ENCODE measurements at places on chromosomes 7 and 10.

DNA sequence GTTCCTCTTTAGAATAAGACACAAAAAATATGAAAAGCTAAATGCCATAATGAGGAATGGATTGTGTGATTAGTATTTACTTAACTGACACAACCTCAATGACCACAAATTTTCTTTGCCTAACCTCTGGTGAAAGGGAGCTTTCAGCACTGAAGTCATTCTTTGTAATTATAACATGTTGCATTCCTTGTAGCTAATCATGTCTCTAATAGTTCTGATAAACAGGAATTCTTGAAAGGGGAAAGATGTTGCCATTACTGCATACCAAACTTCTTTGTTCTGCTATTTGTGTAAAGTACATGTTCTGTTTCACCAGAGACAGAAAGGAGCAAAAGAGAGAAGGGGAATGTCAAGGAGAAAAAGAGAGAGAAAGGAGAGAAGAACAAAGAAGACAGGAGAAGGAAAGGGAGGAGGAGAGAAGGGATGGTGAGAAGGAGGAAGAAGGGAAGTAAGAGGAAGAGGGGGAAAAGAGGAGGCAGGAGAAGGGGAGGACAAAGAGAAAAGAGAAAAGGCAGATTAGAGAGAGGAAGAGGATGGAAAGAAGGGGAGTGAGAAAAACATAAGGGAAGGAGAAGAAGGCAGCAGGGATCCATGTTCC lies 120.9 kb downstream of the SEMA3D start:
- no peak for DNase-seq

- no peak for DNase-seq
Measured at GRCh38 chr7:25889765-25890164, 262.2 kb upstream of the NFE2L3 start.

DNA sequence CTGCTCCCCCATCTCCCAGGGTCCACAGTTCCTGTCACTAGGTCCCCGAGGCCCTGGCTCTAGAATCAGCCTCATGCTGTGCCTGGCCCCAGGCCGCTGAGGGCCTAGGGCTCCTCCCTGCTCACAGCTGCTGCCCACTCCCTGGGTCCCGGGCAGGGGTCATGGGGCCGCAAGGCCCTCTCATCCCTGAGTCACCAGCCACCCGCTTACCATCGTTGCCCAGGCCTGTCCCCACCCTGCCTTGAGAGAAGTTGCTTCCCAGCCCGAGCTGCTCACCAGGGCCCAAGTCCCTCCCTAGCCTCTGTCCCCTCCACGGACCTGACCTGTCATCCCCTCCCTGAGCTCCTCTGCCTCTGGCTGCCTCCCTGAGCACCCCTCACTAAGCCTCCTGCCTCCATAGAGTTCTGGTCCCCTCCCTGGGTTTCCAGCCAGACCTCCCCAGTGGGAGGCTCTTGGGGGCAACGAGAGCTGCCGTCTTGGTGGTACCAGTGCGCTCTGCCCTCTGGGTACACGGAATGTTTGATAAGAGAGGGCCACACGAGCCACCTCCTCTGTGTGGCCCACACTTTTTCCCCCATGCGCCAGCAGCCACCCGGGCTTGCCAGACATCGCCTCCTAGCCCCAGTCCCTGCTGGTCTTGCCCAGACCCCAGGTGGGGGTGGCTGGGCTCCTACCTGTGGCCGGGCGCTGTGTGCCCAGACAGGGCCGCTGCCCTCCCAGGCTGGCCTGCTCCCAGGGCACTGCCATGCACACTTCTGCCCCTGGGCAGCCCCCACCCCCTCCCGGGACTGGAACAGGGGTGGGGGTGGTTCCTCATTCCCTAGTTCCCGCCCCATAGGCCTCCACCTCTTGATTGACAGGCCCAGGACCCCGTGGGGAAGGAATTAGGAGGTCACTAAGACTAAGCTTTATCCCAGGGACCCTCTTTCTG lies 21.3 kb downstream of the MLXIPL start:
- DNase-seq: no peak

GRCh38 chr7:116212869-116213268 lies 2.5 kb downstream of the TES start:
- no peak for DNase-seq

- DNase-seq: peak; percentile 36
Measured at GRCh38 chr10:132163278-132163765, 23.4 kb upstream of the DPYSL4 start.

- DNase-seq: no peak
Measured at GRCh38 chr7:24963218-24963617, 16.8 kb downstream of the OSBPL3 start.

- DNase-seq: no peak
Measured at GRCh38 chr10:50561266-50561665, 62.5 kb downstream of the SGMS1 start.

DNA sequence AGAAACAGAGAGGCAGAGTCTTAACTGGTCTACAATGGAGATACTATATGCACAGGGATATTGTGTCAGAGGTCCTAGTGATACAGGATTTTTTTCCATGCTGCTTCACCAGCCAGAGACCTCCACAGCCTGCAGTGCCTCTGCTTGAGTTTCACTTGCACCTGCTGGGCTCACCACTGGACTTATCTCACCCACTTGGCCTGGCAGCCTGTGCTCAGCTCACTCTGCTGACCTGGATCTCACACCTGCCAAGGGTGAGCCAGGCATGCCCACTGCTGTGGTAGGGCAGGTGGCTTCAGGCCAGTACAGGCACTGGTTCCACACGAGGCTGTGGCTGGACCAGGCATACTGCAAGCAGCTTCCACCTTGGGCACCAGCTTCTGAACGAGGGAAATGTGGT lies 36.6 kb downstream of the PNLIPRP3 start:
- no peak for DNase-seq

GRCh38 chr10:114405011-114405350 lies 679 bp upstream of the AFAP1L2 start:
- no peak for DNase-seq

DNA sequence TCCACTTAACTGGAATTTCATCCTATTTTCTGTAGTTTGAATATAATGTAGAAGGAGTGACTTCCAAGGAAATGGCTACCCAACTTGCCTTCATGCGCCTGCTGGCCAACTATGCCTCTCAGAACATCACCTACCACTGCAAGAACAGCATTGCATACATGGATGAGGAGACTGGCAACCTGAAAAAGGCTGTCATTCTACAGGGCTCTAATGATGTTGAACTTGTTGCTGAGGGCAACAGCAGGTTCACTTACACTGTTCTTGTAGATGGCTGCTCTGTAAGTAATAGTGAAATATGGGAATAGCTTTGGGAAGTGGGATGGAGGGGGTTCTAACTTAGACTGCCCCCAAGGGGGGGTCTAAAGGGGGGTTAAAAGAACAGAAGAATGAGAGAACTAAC lies 34.5 kb downstream of the COL1A2 start:
- no peak for DNase-seq

DNA sequence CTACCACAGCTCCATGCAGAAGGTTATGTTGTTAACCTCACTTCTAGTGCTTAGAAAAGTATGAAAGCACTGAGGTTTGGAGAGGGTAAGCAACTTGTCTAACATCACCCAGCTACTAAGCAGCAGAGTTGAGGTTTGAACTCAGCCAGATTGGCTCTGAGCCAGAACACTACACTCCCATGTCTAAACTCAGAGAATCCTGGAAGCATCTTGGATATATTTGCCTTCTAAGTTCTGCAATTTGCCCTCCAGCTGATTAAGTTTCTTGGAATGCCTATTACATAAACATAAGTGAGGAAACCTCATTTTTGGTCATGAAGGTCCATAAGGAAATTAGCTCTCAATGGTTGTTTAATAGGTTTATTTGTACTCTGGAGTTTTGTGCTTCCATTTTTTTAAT lies 78.1 kb upstream of the PHYHIPL start:
- no peak for DNase-seq

GRCh38 chr10:132461103-132461682 lies 64.2 kb downstream of the PWWP2B start:
- no peak for DNase-seq

DNA sequence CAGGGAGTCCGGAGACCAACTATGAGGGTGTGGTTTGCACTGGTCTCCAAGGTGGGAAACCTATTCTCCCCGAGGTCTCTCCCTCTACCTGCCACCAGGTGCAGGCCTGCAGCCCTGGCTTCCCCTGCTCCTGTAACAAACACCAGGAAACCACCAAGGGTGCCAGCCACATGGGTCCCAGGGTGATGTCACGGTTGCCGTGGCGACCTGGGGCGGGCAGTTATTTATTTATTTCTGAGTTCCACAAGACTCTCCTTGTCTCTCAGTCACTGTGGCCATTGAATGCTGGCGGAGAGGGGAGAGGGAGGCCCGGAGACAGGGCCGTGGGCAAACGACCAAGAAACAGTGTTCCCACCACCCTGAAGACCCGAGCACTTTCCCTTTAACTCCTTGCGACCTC lies 27.0 kb downstream of the MMD2 start:
- no peak for DNase-seq

GRCh38 chr7:18667466-18667865 lies 171.9 kb downstream of the HDAC9 start:
- DNase-seq: peak; percentile 88

GRCh38 chr7:159167139-159167538 lies 22.5 kb upstream of the VIPR2 start:
- no peak for DNase-seq

- no peak for DNase-seq
Measured at GRCh38 chr10:24713086-24713485, 10.6 kb downstream of the ARHGAP21 start.

- no peak for DNase-seq
Measured at GRCh38 chr7:70835658-70836057, 296.3 kb upstream of the GALNT17 start.

- no peak for DNase-seq
Measured at GRCh38 chr10:18565006-18565405, 86.4 kb downstream of the NSUN6 start.

GRCh38 chr7:152137476-152138025 lies 112.1 kb downstream of the GALNT11 start:
- no peak for DNase-seq

GRCh38 chr7:75739796-75740672 lies 1.3 kb upstream of the HIP1 start:
- DNase-seq: no peak

- no peak for DNase-seq
Measured at GRCh38 chr7:31690935-31691334, 3.9 kb downstream of the PPP1R17 start.

DNA sequence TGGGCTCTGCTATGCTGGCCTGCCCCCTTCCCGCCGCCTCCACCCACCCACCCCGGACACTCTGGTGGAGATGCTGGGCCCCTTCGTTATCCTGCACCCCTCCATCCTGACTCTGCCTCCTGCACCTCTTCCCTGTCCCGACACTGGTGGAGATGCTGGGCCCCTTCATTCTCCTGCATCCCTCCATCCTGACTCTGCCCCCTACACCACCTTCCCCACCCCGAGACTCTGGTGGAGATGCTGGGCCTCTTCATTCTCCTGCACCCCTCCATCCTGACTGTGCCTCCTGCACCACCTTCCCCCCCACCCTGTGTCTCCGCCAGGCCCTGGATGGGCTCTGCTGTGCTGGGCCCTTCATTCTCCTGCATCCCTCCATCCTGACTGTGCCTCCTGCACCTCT lies 15.0 kb downstream of the IDI2 start:
- DNase-seq: no peak

- no peak for DNase-seq
Measured at GRCh38 chr10:132388891-132389432, 8.0 kb upstream of the PWWP2B start.

DNA sequence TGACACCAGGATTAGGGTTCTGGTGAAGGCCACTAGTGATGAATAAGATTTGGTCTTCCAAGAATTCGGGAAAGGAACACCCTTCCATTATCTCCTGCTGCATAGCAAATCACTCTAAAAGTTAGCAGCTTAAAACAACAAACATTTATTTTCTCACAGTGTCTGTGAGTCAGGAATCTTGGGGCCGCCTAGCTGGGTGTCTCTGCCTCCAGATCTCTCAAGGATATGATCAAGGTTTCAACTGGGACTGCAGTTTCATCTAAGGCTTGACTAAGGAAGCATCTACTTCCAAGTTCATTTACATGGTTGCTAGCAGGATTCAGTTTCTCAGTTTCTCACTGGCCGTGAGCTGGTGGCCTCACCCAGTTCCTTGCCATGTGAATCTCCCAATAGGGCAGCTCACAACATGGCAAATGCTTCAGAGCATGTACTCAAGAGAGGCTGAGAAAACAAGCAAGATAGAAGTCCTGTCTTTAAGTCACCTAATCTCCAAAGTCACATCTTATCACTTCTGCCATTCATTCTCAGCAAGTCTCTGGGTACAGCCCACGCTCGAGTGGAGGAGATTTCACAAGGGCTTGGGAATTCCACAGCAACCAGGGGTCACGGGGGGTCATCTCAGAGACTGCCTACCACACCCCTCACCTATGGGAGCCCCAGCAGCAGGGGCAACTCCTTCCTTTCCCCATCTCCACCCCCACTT lies 26.8 kb downstream of the TLX1 start:
- DNase-seq: no peak

- DNase-seq: no peak
Measured at GRCh38 chr10:132940791-132941465, 1.4 kb downstream of the CFAP46 start.

DNA sequence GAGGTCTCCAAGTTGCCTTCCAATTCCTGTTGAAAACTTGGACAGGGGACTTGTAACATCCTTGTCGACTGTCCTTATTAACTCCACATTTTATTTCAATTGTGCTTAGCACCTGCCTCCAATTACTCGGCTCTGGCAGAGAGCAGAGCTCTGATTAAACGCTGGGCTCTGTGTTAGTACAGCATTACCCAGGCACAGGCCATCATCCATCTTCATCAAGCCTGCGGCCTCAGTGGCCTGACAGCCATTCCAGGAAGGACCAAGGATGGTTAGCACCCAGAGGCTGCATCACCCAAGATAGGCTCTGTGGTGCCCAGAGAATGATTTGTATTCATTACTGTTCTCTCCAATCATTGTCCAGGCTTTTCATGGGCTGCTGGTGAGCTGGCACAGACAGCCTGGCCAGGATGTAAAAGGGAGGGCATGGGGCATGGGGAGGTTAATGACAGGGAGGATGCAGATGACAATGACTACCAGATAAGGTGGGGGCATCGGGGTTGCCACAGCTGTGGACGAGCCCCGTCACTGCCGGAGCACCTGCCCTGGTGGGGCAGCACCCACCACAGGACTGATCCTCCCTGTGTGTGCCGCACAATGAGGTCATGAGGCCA lies 123.3 kb downstream of the PTPN20 start:
- DNase-seq: no peak

GRCh38 chr10:30749385-30749784 lies 119.8 kb upstream of the LYZL2 start:
- DNase-seq: no peak

DNA sequence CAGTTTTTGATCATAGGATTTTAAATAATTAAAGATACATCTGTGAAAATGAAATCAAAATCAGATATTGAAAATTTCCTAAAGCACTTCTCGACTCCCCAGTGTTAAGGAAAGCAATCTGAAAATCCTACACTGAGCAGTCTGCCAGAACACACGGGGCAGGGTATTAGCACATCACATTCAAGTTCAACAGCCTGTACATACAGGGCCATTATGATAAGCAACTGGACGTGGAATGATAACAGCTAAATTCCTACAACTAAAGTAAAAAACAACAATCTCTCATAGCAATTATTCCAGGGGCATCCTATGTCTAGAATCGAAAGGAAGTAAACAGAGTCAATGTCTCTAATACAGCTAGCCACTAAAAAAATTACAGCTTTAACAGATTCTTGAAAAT lies 31.7 kb downstream of the TRDMT1 start:
- no peak for DNase-seq

Data from kidney capillary endothelial cell (primary cell).